ENCODE measurements at places on chromosomes 11 and 22.

DNA sequence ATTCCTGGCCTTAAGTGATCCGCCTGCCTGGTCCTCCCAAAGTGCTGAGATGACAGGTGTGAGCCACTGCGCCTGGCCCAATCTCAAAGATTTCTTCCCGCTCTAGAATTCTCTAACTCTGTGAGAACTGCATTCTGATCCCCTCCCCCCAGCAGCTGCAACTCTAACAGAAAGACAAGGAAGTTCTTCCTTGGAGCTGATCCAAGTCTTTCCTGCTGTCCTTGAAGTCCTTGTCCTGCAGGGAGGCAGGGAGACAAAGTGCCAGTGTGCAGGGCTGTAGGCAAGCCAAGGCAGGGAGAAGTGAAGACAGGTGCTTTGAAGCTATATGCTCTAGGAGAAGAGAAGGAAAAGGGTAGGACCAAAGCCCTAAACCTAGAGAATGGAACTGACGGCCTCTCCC, 9.5 kb upstream of the GGA1 start:
- no peak for DNase-seq

DNA sequence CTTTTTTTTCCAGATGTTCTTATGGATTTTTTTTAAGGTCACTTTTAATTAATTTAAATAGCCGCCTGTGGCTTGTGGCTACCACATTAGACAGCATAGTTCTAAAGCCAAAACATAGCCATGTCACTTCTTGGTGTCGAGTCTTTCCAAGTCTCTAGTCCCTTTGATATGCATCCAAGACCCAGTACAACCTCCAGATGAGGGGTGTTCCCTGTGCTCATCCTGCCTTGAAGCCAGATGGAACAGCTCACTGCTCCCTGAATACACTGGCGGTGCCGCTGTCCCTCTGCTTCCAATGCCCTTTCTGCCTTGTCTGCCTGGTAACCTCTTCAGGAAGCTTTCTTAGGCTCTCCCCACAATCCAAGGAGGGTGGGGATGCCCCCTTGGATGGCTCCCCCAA, 338.0 kb downstream of the TENM4 start:
- no peak for DNase-seq

DNA sequence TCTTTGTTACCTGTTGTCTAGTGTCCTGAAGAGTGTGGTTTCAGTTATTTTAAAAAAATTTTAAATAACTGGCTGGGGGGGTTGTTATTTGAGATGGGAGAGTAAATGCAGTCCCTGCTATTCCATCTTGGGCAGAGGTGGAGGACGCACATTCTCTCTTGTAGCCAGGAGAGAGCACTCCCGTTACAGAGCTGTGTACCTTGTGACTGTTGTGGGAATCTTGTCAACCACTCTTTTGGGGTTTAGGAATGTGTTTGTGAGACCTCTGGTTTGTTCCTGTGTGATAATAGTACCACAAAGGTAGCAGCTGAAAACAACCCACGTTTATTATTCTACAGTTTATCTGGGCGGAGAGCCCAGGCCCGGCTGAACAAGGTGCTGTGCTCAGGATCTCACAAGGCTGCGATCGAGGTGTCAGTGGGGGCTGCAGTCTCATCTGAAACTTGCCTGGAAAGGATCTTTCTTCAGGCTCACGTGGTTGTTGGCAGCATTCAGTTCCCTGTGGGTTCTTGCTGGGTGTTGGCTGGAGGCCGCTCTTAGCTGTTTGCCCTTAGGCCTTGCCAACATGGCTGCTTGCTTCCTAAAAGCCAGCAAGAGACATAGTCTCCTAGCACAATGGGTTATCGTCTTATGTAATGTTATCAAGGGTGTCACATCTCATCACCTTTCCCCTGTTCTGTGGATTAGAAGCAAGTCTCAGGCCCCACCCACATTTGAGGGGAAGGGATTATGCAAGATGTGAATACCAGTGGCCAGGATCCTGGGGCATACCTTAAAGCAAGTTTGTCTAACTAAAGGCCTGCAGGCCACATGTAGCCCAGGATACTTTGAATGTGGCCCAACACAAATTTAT, 20.6 kb downstream of the IGHMBP2 start:
- no peak for DNase-seq

DNA sequence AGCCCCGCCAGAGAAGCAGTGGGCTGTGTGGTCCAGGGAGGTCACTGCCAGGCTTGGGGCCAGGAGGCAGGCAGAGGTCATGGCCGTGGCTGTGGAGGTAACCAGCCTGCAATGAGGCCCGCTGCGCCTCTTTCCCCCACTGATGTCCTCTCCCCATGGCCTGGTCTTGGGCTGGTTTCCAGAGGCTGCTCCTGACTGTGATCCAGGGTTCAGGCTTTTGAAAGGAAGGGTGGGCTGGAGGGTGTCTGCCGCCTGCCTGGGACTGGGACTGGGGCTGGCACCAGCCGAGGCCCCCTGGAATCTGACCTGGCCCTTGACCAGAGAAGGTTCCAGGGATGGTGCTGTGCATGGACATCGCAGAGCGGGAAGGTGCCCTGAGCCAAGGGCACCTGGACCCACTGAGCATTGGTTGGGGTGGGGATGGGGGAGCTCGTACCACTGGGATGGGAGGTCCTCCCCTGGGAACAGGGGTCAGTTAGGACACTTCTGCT, 59.6 kb upstream of the THY1 start:
- no peak for DNase-seq

GRCh38 chr11:11787305-11788062, 54.3 kb upstream of the USP47 start:
- DNase-seq = peak; percentile 42

- no peak for DNase-seq
These were observed 163.2 kb downstream of the FEZ1 start for GRCh38 chr11:125332821-125333220.

DNA sequence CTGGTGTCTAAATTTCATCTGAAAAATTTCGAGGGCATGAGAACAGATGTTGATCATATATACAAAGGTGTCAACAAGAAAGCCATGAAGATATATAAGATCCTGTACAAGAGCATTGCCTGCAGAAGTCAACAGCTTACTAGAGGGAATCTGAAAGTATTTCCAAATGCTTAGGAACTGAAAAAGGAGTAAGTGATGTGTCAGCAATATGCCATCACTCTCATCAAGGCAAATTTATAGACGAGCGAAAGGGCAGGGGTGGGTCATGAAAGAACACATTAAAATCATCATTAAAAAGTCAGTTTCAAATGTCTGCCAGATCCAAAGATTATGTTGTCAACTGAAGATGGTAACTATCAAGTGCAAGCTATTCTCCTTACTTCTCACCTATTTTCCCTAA, 1299.0 kb downstream of the LRRC4C start:
- no peak for DNase-seq

DNA sequence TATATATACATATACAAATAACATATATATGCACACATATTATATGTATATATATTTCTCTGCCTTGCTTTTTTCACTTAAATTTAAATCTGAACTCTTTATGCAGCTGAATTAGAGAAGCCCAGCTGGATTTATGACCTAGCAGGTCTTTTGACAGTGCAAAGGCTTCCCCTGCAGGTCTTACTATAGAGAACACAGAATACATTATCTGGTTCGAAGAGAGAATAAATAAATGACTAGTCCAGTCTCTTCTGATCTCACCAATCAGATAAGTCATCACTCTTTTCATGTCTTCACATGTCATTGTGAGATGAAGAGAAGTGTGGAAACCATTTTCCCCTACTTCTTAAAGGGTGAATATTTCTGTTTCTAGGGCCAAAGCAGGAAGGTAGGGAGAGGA, 58.2 kb downstream of the OR10A6 start:
- no peak for DNase-seq

- no peak for DNase-seq
These were observed 68.0 kb downstream of the USP47 start for GRCh38 chr11:11909727-11910126.

- no peak for DNase-seq
These were observed 349.9 kb upstream of the ANO3 start for GRCh38 chr11:25981998-25982397.

DNA sequence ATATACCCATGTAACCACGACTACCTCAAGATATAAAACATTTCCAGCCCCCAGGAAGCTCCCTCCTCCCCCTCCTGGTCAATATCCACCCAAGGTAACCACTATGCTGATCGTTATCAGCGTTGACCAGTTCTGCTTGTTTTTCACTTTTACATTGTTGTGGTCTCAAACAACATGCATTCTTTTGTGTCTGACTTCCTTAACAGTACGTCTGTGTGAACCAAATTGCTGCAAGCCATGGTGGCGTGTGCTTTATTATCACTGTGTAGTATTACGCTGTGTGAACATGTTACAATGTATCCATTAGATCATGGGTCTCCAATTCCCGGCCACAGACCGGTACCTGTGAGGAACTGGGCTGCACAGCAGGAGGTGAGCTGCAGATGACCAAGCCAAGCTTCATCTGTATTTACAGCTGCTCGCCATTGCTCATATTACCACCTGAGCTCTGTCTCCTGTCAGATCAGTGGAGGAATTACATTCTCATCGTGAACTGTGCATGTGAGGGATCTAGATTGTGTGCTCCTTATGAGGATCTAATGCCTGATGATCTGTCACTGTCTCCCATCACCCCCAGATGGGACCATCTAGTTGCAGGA, 15.5 kb upstream of the GRK3 start:
- DNase-seq = no peak

DNA sequence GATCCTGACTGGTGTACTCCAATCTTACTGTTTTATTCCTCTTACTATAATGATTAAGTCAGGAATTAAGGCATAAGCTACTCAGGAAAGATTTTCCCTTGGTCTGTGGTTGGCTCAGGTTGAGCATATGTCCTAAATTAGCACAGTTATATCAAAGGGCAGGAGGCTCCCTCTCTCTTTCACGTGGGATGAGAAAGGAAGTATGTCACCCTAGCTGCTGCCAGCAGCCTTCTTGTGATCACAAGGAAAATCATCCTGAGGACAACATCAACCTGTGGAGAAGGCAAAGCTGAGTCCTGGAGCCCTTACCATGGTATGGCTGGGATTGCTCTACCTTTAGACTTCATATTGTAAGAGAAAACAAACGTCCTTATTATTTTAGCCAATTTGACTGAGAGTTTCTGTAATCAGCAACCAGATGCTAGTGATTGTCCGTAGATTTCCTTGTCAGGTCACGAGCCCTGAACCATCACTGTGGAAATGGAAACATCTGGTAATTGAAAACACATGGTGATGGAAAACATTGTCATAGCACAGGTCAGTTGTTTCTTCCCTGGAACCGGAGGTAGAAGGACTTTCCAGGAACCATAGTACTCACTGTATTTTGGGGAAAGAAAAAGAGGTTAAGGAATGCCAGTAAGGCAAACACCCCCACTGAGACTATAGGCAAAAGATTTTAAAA, 40.6 kb upstream of the DEUP1 start:
- no peak for DNase-seq

- no peak for DNase-seq
These were observed 15.7 kb upstream of the PAX6 start for GRCh38 chr11:31826536-31827438.

DNA sequence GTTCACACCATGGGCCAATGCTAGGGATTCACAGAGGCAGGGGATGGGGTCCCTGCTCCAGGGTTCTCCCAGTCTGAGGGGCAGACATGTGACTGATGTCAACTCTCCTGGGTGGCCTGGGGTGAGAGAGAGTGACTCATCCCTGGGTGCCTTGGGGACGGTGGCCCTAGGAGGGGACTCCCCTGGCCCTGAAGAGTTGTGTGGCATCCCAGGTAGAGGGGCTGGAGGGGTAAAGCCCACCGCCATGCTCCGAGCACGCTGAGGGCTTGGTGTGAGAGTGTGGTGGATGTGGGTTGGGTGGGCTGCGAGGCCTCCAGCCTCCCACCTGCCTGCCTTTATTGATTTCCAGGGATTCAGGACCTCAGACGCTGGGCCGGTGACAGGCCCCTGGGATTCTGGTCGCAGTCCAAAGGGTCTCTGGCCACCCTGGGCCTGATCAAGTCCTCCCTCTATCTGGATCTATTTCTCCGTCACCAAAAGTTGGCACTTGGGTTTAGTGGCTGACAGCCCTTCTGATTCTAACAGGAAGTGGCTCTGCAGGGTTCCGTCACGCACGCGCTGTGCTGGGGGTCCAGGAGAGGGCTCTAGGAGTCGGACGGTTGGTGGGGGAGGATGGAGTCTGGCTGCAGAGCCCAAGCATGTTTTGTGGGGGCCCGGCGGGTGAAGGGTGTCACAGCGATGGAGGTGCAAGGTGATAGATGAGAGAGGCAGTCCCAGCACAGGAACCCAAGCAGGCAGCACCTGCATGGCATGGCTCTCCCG, 27.3 kb upstream of the WNT7B start:
- no peak for DNase-seq

GRCh38 chr22:37578002-37578401, 1.9 kb downstream of the LGALS2 start:
- no peak for DNase-seq

DNA sequence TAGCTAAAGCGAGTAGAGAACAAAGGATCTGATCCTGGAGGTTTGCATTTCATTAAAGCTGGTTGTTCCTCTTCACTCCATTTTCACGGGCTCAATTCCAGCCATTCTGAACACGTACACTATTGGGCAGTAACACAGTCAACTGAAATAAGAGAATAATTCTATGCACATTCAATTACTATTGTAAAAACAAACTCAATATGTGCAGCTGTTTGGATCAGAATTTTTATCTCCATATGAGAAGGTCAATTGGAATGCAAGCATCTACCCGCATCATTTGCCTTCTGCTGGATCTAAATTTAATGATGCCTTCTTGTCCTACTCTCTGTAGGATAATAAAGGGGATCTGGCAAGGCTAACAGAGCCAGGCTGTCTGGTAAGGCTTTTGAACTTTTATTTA, 562.8 kb upstream of the CCDC179 start:
- DNase-seq = no peak

- DNase-seq = no peak
These were observed 18.4 kb downstream of the PSMD13 start for GRCh38 chr11:255176-255575.

DNA sequence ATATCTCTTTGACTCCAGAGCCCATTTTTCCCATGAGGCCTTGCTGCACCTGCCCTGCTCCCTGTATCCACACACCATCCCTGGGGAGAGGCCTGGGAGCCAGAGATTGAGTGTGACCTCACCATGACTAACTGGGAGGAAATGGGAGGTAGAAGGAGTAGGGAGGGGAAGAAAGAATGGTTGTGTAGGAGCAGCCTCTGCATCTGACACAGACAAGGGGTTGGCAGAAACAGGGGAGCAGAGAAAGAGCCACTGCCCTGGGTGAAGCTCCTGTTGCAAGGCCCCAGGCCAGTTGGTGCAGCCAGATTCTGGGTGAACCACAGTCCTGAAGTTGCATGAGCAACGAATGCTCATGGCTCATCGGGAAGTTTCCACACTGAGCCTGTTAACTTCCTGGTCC, 32.4 kb downstream of the POU2F3 start:
- DNase-seq = no peak

DNA sequence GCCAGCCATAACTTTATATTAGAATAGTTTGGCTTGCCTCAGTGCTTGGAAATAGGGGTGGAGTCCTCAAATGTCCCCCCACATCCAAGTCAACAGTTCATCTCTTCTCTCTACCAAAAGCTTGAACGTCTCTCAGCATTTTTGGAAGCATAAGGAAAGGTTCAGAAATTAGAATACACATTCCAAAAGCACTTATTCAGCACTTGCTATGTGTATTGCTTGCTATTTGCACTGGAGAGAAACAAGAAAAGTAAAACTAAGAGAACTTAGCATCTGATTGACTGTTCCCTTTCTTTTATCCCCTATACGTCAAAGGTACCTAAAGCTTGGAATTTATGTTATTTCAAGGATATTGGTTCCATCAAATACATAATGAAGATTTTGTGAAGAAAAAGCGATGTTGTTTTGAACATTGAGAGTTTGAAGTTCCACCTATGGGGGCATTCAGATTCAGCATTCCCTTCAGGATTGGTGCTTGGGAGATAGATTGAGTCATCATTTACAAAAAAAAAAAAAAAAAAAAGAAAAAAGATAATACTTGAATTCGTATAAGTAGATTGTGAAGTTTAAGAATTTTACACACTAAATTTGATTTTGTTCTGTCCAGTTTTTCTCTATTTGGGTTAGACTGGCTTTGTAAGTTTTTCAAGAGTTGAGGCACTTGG, 1.3 kb downstream of the TBRG1 start:
- no peak for DNase-seq

All from KG1 (cell line).